ENCODE measurements at places on chromosomes 7 and 10.

DNA sequence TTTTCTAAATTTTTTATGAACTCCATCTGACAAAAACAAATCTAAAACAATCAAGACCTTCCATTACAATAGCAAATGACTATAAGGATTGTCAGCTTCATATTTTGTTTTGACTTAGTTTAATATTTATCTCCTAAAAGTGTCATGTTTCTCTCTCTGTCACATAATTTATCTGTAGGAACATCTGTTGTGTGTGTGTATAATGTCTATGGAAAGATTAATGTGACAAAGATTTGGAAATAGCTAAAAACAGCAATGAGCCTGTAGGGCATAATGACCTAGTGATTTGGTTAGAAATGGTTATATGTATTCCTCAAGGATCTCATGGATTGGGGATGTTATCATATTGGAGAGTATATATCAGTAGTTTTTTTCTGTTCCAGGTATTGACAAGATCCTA lies 69.6 kb upstream of the MDFIC start:
- DNase-seq = no peak

DNA sequence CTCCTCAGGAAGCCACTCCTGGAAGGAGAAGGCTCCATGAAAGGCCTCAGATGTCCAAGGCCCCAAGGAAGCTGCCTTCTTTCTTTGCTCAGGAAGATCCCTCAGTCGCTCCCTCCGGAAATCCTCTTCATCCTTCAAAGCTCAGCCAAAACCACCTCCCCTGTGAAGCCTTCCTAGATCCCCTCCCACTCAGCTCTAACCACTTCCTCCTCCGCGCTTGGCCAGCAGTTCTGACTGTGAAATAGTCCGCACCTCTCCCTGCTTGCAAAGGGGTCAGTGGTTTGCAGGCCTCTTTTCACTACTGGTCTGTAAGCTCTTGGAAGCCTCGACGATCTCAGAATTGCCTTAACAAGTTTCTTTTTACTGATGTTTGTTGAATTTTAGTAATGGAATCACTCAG lies 23.9 kb downstream of the PYROXD2 start:
- DNase-seq = no peak

DNA sequence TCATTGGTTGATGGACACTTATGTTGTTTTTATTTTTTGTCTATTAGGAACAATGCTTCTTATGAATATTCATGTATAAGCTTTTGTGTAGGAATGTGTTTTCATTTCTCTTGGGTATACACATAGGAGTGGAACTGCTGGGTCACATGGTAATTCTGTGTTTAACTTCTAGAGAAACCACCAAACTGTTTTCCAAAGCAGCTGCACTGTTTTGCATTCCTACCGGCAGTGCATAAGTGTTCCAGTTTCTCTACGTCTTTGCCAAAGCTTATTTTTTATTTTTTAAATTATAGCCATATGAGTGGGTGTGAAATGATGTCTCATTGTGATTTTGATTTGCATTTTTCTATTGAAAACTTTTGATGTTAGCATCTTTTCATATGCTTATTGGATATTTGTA lies 51.3 kb downstream of the ADK start:
- DNase-seq = no peak

- DNase-seq = no peak
Measured at GRCh38 chr7:148800677-148801076, 83.4 kb downstream of the EZH2 start.

GRCh38 chr10:119480667-119481066 lies 61.9 kb downstream of the RGS10 start:
- DNase-seq = no peak

GRCh38 chr7:101402081-101402779 lies 39.6 kb downstream of the COL26A1 start:
- no peak for DNase-seq

- DNase-seq = no peak
Measured at GRCh38 chr10:49010295-49010694, 70.7 kb upstream of the LRRC18 start.

- no peak for DNase-seq
Measured at GRCh38 chr7:24971333-24972165, 8.4 kb downstream of the OSBPL3 start.

- no peak for DNase-seq
Measured at GRCh38 chr7:73978661-73979563, 49.1 kb upstream of the ELN start.

DNA sequence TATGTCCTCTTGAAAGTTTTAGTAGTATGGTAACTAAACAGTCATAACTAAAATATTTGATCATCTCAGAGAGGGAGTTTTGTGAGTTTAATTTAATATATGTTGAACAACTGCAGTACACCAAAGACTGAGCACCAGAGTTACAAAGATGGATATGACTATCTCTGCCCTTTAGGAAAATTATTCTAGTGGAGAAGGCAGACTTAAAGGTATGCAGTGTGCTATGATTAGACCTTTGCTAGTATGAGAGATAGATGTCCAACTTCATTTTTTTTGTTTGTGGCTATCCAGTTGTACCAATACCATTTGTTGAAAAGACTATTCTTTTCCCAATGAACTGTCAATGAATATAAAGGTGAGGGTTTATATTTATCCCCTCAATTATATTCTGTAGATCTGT lies 33.4 kb downstream of the AKAP9 start:
- no peak for DNase-seq

DNA sequence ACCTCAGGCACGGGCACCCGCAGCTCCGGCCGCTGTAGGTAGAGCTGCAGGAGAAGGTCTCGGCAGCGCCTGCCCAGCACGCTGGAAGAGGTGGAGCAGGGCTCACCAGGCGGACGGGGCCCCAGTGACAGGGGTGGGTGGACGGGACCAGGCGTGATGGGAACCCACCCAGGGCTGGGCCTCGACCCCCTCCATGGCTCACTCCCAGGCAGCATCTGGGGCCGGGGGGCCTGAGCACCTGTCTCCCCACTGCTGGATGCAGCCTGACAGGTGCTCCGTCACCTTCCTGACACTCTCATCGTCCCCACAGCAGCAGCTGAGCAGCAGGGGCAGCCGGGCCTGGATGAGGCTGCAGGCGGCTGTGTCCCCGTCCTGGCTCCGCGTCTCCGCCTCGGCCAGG lies 16.7 kb upstream of the MICALL2 start:
- DNase-seq = no peak

- DNase-seq = no peak
Measured at GRCh38 chr7:2880051-2880450, 35.9 kb upstream of the GNA12 start.

- no peak for DNase-seq
Measured at GRCh38 chr10:44398271-44398670, 13.4 kb upstream of the CXCL12 start.

DNA sequence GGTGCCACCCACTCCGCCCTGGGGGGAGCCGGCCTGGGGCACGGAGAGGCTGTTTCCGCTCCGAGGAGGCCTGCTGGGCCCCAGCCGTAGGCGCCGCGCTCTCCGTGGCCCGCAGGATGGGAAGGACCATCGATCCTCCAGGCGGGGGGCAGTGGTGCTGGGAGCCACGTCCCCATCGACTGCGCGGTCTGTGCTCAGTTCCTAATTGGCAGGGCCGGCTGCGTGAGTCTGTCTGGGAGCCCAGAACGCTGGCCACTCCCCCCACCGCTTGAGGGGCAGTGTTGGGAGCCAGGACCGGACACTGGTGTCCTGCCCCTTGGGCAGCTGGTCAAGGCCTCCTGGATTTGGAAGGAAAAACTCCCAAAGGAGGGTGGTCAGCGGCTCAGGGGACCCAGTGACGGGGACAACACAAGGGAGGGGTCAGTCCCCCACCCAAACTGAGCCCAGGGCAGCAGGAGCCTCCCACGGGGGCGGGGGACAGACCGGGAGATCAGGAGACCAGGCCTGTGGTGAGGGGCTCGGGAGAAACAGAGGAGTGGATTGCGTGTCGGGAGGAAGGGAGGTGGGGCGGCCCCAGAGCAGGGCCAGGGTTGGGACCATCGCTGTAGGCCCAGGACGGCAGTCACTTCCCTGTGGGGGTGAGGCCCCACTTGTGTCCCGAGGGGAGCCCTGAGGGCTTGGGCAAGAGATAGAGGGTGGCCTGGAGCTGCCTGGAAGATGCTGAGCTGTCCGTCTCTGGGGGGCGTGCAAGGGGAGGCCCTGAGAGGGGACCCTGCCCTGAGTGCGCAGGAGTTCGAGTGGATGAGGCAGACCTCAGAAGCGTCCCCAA lies 89.0 kb downstream of the UNCX start:
- no peak for DNase-seq

- no peak for DNase-seq
Measured at GRCh38 chr7:80499350-80499953, 12.4 kb downstream of the GNAT3 start.

DNA sequence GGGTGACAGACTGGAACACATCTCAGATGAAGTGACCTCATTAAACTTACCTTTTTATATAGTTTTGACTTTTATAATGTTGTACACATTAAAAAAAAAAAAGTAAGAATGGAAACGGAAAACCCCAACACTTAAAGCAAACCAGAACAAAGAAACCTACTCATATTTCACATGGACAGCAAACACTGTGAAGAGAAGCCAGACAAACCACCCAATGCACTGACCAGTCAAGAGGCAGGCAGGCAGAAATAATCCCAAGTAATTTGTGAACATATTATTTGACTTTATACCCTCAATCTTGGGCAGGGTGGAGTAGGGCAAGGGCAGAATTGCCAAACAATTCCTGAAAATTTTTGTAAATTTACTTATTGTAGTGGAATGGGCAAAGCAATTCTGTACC lies 39.8 kb downstream of the WAPL start:
- DNase-seq = no peak

- DNase-seq = no peak
Measured at GRCh38 chr10:51524041-51524440, 175.4 kb downstream of the CSTF2T start.

DNA sequence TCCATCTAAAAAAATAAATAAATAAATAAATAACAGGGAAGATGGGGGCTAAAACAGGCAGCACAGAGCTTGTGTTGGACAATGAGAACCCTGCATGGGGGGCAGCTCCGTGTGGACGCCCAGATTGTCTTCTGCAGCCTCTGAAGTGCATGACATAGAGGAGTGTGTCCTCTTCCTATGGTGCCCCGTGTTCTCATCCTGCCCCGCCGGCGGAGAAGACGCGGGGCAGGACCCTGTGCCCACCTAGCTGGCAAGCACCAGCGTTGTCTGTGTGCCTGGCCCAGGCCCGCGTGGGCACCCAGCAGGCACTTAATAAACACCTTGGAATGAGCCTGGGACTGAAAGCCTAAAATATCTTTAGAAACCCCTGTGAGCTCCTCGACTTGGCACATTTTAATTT lies 88.7 kb upstream of the DNAAF5 start:
- DNase-seq = no peak

GRCh38 chr7:100914208-100914878 lies 18.7 kb upstream of the ACHE start:
- no peak for DNase-seq

- no peak for DNase-seq
Measured at GRCh38 chr7:28958235-28958979, at the start of gene TRIL. TRIL (minus strand) TSS chr7:28958330; CDS start chr7:28958046, 284 bp downstream.

- no peak for DNase-seq
Measured at GRCh38 chr10:2891073-2891769, 176.1 kb upstream of the PFKP start.

GRCh38 chr10:60384708-60385398 lies 4.8 kb downstream of the ANK3 start:
- no peak for DNase-seq

DNA sequence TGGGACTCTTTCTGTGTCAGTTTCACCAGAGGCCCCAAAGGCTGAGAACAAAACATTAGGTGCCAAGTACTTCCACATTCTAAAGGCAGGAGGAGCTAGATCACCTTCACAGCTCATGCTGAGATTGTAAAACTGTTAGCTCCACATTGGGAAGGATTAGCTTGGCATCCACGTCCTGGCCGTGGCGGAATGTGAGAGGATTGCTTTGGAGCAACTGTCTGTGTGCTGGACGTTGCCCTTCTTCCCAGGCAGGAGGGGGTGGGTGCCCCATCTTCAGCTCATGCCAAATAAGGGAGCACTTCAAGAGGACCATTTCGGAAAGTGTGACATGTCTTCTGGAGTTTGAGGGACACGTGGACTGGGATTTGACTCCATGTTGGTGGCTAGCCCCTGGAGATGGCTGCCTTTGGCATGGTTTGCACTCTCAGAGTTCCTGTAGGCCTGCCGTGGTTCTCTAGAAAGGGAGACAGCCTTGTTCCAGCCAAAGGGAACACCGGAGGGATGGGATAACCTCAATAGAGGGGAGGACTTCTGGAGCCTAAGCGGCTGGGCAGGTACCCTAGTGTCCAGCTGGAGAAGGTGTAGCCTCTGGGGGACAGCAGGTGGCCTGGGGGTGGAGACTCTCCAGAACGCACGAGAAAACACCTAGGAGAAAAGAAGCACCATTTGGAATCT lies 19.9 kb upstream of the FMC1 start:
- no peak for DNase-seq

DNA sequence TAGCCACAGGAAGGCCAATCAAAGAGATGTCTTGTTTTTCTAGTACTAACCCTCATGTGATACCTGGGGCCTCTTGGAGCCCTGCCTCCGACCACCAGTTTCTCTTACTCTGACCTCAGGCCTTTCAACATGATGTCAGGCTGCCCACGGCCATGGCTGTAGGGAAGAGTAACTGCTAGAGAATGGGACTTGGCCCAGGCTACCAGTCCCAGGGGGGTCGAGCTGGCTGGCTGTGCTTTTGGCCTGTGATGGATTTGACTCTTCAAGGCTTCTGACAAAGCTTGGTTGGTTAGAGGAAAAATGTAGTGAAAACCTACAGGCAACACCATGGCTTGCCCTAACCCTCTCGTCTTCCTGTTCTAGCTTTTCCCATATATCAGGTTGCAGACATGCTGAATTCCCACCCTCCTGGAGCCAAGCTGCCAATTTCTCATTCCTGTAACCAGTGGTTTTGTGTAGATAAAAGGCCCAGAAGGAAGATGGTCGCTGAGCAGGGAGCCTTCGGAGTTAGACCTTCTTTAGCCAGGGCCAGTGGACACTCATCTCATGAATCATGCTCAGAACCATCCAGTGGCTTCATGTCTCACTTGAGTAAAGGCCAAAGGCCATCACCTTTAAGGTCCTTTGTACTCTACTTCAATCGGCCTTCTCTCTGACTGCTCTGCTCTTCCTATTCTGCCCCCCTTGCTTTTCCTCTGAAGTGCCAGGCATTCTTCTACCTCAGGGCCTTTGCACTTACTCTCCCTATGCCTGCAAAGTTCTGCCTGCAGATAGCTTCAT lies 19.7 kb downstream of the SUFU start:
- DNase-seq = no peak

DNA sequence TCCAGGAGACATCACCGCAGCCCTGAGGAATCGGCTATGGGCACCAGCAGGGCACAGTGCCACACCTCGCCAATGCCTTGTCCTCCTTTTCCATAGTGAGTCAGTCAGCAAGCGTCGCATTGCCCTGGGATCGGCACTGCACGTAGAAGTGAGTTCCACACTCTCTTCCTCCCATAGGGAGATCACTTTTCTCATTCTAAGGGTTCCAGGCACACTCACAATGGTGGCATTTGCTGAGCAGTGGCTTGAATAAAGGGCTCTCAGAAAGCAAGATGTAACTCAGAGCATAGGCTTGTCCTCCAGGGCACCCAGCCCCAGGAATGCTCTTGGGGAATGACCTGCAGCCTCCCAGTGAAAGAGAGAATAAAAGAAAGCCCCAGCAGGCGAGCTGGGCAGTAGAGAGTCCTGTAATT lies 1.1 kb upstream of the VIM start:
- no peak for DNase-seq

- DNase-seq = no peak
Measured at GRCh38 chr10:76356557-76356956, 925.1 kb downstream of the LRMDA start.
